ENCODE measurements at places on chromosomes 12 and 14.

GRCh38 chr12:94172031-94172430, 23.7 kb downstream of the PLXNC1 start:
- no peak for DNase-seq

GRCh38 chr14:89379891-89380820, 36.9 kb downstream of the FOXN3 start:
- no peak for DNase-seq

GRCh38 chr14:61866932-61867920, 105.0 kb downstream of the SNAPC1 start:
- no peak for DNase-seq

- DNase-seq, result no peak
Observed at GRCh38 chr12:96241846-96242256, 47.7 kb downstream of the ELK3 start.

DNA sequence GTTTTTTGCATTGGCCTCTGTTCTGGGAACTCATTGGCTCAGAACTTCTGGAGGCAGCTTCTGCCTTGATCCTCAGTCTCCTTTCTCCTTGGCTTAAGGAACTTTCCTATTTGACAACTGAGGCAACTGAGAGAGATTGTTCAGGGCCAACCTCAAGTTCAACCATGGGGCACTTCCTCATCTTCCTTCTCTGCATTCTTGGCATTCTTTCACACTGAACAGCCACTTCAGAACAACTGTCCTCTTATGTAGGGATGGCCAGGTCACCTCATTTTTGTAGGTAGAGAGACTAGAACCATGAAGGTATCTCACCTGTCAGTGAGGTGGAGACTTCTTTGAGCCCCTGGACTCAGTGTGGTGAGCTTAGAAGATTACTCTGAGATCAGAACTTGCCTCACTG, 63.0 kb upstream of the NRXN3 start:
- no peak for DNase-seq

DNA sequence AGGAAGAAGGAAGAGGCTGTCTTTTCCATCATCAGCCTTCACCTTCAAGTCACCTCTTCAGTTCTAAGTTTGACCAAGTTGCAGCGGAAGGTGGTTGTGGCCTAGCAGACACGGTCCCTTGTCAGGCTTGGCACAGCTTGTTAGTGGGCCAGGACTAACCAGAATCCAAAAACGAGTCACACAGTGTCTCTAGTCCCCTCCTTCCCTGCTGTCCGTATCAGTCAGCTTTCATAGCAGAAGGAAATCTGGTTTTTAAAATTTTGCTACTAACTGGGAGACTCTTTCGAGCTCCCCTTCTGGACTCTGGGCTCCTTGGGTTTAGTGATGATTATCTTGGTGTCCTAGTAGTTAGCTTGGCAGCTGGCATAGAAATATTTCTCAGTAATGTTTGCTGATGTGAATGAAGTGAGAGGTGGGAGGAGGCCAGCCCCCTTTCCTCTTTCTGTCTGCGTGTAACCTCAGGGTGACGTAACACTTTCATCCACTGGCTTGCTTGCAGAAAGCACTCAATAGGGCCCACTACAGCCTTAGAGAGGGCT, 3.8 kb downstream of the ETV6 start:
- no peak for DNase-seq

- DNase-seq, result no peak
Observed at GRCh38 chr12:49961993-49962764, 507 bp downstream of the AQP5 start.

GRCh38 chr14:90096566-90096965, 34.8 kb downstream of the KCNK13 start:
- DNase-seq, result no peak

GRCh38 chr14:74207943-74208342, 31.3 kb upstream of the VSX2 start:
- no peak for DNase-seq

DNA sequence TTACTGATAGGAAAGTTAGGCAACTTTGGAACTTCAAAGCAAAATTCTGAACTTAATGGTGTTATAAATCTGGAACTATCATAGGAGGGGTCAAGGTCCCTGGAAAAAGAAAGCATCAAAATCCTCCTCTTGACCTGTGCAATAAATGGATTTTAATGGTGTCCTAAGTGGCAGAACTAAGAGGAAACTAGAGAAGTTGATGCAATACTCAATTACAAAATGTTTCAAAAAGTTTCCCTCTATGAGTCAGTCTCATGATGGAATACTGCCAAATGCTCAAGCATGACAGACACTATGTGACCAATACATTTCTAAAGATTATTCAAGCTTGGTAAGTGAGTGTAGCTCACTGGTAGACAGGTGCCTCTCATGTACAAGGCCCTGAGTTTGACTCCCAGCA, 47.7 kb upstream of the ERGIC2 start:
- DNase-seq, result no peak

DNA sequence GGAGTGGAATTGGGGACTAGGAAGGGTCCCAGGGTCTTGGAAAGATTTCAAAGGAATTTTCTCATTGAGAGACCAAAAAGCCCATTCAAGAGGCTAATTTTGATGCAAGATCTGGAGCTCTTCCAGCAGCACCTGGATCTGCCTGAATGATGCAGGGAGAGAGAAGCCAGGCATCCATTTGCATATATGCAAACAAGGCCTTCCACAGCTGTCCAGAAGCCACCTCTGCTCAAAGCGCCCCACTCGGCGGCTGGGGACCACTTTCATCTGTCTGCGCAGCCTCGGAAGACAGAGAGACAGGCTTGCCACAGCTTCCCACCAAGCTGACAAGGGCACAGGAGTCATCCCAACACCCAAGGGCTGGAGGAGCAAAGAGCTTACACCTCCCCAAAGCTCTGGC, 295.6 kb downstream of the DPF3 start:
- no peak for DNase-seq

DNA sequence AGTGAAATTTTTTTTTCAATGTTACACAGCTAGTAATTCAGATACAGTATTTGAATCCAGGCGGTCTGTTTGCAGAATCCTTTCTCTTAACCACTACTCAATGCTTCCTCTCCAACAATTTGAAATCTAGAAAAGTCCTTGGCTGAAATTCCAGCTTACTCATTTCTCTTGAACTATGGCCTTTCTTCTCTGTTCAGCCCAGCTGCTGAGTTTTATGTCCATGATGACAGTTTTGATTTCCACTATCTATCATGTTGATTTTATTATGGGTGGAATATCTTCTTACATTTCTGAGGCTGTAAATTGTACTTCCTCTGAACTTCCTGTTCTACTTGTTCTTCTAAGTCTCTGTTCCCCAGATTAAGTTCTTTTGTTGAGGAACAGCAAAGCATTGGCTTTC, 315.3 kb downstream of the DIO2 start:
- DNase-seq, result no peak
